ENCODE measurements at places on chromosomes 1 and 21.

DNA sequence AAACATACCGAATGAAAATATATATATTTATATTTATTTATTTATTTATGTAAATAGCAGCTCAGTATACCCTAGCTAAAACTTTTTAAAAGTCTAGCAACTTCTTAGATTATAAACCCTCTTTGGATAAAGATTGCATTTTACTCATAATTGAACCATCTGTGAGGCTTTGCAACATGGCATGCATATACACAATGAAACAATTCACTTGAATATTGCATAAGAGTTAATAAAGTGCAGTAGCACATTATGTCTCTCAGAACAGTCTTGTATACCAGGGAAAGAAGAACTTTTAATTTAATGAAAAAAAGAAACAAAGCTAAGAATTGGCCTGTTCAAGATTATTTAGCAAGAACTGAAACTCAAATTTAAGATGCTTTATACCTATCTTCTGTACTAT is 1363.9 kb upstream of the ADGRL2 start:
- DNase-seq: no peak

DNA sequence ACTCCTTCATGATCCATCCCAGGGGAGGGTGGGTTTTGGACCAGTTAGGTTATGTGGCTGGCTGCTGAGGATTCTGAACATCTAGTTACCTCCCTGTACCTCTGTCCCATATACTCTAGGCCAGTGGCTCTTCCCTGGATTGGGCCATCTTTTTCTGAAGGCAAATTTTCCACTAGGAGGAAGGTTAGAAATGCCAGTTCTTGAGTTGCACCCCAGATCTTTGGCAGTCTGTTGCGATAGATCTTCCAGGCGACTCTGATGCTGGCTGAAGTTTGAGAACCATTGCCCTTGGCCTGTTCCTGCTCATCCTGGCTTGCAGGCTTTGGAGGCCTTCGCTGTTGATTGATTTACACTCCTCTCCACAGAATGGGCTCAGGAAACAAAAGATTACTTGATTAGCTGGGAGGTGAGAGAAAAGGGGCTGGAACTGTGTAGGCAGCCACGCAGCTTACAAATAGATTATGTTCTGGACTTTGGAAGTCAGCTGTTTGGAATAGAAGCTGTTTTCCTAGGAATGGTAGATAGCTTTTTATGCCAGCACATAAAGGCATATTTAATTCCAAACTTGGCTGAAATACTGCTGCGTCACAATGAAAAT is 110.1 kb downstream of the MRPS6 start:
- DNase-seq: no peak

GRCh38 chr1:200128081-200128480 is 100.6 kb downstream of the NR5A2 start:
- no peak for DNase-seq

- no peak for DNase-seq
Observed at GRCh38 chr1:20850021-20850420, 62.9 kb upstream of the HP1BP3 start.

DNA sequence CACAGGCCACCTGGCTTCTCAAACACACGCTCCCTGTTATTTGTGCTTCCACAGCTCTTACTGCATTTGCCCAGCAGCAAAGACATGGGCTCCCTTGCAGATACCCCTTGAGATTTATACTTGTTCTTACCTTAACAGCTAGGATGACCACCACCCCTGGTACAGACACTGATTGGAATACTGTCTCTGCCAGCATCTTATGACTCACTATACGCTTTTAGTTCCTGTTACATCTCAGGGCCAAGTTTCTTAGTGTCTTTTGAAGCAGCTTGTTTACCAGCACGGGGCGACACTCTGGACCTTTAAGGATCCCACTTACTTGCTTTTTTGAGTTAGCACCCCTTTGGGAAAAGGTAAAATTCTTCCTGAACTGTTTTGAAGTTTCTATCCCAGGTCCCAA is 874.8 kb downstream of the KCNT2 start:
- no peak for DNase-seq

GRCh38 chr1:209367061-209367772 is 216.3 kb upstream of the CAMK1G start:
- no peak for DNase-seq

GRCh38 chr1:93014168-93014567 is 52.9 kb upstream of the DIPK1A start:
- DNase-seq: no peak

DNA sequence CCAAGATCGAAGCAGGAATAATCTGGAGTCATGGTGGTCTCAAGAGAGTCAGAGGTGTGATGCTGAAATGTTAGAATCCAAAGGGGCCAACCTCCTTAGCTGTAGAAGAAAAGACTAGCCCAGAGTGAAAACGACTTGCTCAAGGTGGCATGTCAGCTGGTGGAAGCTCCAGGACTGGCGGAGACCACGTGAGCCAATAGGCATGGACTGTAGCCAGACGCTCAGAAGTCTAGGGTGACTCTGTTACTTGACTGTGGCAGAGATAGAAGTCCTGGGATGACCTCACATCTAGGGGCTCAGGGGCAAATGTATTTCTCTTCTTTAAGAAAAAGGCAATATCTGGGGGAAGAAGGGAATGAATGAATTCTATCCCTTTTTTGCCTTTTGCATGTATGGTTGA is 267.4 kb downstream of the ATG4C start:
- no peak for DNase-seq

DNA sequence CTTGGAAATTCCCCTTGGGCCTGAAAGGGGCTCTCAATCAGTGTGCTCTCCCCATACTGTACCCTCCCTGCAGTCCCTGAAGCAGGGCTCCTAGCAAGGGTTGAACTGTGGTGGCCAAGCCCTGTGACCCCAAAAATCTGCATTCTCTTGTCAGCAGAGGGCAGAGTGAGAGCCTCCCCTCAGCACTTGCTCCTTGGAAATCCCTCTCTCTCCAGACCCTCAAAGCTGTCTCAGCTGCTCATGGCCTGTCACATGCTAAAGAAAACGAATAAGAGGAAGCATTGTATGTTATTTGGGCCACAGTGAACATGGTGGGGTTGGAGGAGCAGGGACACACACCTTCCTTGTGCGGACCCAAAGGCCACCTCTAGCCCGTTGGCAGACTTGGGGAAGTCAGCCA is 47.2 kb upstream of the SYNC start:
- no peak for DNase-seq

DNA sequence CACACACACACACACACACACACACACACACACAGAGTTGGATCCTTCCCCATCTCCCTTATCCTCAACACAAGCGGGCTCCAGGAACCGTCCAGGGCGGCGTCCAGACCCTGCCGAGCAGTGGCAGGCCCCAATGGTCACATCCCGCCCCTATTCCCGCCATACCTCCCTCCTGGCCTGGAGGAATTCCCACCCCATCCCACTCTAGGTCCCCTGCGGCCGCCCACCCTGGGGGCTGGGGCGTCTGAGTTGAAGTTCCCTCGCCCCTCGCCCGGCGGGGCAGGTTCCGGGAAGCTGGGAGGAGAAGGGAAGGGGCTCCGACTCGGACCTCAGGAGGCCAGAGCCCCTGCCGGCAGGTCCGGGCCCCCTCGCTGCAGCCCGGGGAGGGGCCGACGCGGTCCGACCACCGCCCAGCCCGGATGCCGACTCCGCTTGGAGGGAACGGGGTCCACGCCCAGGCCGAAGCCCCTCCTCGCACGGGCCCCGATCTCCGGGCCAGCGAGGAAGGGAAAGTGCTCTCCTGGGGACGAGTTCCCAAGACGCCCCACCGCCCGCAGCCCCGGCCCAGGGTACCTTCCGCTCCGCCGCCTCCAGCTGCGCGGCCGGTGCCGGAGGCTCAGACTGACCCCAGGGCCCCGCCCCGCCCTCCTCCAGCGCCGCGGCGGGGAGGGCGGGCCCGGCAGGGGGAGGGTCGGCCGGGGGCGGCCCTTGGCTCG is at the start of gene RHOC:
TSS of gene RHOC (minus strand) at position 623 of the 716 bp plus-strand sequence. CDS start 3,328 bp downstream, outside the sequence.
- DNase-seq: peak; percentile 62

- DNase-seq: no peak
Observed at GRCh38 chr1:247324923-247325322, 6.7 kb downstream of the ZNF496 start.

DNA sequence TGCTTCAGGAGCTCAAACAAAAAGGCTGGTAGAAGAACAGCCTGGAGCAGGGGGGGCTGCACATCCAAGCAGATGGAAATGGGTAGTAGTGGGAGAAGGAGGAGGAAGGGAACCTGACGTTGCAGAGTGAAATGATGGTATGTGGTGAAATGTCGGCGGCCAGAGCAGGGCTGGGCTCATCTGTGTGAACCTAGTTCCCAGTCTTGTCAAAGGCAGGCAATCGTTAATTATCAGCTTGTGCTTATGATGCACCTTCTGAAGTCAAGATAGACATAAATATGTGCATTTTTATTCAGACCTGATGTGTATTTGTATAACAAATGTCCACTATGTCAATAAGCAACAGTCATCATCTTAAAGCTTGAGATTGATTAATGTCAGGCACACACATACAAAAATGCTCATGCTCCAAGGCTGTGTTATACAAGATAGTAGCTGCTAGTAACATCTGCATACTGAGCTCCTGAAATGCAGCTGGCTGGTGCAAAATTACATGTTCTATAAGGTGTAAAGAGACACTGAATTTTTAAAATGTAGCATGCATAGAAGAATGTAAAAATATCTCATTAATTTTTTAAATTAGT is 10.6 kb upstream of the ATP6V1G3 start:
- DNase-seq: no peak

DNA sequence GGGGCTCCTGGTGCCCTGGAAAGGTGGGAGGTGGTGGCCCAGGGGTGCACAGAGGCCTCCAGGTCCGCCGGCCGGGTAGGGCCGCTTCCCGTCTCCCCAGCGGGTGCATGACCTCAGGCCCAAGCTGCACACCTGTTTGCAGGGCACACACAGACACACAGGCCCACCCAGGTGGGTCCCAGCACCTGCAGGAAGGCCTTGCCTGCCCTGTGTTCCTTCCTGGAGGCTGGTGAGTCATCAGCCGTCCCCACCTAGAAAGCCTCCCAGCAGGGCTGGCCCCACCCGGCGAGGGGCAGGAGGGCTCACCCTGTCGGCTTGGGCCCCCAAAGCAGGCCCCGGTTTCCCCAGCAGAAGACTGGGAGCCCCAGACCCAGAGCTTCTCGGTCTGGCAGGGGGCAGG is 23.6 kb upstream of the TTLL10 start:
- DNase-seq: no peak

DNA sequence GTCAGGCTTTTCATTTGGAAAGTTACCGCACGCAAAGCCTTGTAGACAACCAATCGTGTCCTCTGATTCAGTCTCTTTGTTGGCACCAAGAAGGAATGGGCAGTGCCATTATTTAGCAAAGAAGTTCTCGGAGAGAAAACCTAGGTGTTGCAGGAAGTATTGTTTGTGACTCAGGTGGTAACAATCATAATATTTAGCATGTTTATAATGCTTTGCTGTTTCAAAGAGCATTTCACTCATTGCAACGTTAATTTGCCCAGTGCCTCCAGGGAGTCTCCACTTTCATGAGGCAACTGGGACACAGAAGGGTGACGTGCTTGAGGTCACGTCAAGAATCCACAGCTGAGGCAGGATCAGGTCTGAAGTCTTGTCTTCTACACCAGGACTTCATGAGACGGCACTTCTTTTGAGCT is 31.4 kb downstream of the STPG1 start:
- DNase-seq: no peak

GRCh38 chr1:239493811-239494414 is 107.5 kb downstream of the CHRM3 start:
- no peak for DNase-seq

- DNase-seq: no peak
Observed at GRCh38 chr1:204802401-204803175, 68.1 kb upstream of the NFASC start.

DNA sequence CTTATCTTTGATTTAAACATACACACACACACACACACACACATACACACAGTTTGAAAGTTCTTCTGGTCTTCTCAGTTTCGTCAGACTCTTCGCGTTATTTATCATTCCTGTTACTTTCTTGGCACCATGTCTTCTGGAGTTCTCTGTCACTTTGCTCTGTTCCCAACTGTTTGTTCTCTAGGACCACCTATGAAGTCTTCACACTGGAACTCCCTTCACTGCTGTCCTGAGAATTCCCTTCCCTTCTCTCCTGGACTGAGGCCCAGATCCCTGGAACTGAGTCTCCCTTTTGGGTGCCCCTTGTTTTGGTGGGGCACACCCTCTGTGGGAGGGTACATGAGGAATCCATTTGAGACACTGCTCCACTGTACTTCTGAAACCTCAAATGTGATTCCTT is 30.5 kb downstream of the ALG14 start:
- DNase-seq: no peak

GRCh38 chr1:106268070-106268469 is 788.4 kb upstream of the PRMT6 start:
- no peak for DNase-seq

- DNase-seq: peak; percentile 97
Observed at GRCh38 chr1:26284597-26285347, 4.9 kb downstream of the SH3BGRL3 start.

GRCh38 chr1:242454262-242455051 is 70.0 kb downstream of the PLD5 start:
- no peak for DNase-seq

GRCh38 chr1:39187275-39188046 is 17.0 kb upstream of the MACF1 start:
- DNase-seq: no peak

- no peak for DNase-seq
Observed at GRCh38 chr21:14683063-14683462, 136.9 kb upstream of the SAMSN1 start.

- no peak for DNase-seq
Observed at GRCh38 chr1:7046891-7047290, 261.6 kb downstream of the CAMTA1 start.

- DNase-seq: no peak
Observed at GRCh38 chr1:79128722-79129121, 122.2 kb upstream of the ADGRL4 start.

DNA sequence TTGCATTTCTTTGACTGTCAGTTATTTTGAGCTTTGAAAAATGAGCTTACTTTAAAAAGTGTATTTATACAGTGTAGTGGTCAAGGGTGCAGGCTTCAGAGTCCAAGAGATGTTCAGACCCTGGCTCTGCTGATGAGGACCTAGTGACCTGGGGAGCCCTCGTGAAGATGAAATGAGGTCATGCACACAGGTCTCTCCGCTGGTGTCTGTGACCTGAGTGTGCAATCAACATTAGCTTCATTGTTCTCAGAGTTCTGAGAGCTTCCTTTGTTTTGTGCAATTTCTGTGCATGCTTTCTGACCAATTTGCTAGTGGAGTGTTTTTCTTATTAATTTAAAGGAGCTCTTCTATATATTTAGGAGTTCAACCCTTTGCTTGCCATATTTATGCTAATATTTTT is 71.3 kb downstream of the RIPK4 start:
- no peak for DNase-seq

All from stimulated activated CD8-positive, alpha-beta memory T cell treated with anti-CD3 and anti-CD28 coated beads, Interleukin-4, amount 100 ng/mL, for 48 hours (primary cell).